Stimulated activated naive CD8-positive, alpha-beta T cell treated with anti-CD3 and anti-CD28 coated beads, Interleukin-15, Interleukin-2, amounts not matched to agents 100 U/mL and 50 U/mL, for 24 hours (primary cell): ENCODE measurements at places on chromosomes 3 and 15.
A peak's percentile ranks its signal among the peaks of the same experiment; 100 is the strongest.

- DNase-seq = no peak
These were observed 26.9 kb upstream of the ZBBX start for GRCh38 chr3:167406876-167407492.

GRCh38 chr15:76038512-76038911 lies 21.3 kb upstream of the TMEM266 start:
- DNase-seq = no peak

DNA sequence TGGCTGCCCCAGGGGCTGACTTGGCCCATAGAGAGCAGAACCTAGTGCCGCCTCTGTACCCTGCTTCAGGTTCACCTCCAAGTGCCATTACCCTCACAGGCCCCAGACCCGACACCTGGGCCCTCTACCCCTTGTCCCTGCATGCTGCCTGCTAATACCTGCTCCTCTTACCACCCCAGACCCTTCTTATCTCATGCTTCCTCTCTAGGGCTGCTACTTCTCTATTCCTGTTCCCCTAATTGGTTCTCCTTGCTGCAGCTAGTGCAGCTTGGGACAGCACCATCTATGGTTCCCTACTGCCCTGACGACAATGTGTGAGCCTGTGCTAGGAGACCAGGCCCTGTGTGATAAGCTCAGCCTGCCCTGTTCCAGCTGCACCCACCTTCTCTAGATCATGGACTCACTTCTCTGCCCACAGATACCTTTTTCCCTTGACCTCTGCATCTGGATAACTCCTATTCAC lies 15.3 kb downstream of the HDAC11 start:
- DNase-seq = no peak

DNA sequence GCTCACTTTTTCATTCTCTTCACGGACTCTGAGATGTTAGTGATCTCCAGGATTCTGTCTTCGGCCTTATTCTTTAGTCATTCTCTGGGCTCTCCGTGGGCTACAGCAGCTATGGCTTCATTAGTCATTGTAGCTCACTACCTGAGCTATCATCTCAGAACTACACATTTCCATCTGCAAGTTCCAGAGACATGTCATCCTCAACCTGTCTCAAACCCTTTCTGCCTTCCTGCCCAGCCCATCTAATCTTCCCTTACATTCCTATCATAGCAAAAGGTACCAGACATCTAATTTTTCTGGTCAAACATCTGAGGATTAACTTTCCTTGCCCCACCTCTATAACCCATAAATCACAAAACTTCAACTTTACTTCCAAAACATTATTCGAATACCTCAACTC lies 13.2 kb downstream of the TSPAN3 start:
- no peak for DNase-seq

GRCh38 chr15:67805666-67806516 lies 19.4 kb upstream of the SKOR1 start:
- no peak for DNase-seq

- no peak for DNase-seq
These were observed 19.2 kb downstream of the EID1 start for GRCh38 chr15:48896869-48897814.

GRCh38 chr15:36117296-36117787 lies 462.1 kb upstream of the CDIN1 start:
- DNase-seq = no peak

DNA sequence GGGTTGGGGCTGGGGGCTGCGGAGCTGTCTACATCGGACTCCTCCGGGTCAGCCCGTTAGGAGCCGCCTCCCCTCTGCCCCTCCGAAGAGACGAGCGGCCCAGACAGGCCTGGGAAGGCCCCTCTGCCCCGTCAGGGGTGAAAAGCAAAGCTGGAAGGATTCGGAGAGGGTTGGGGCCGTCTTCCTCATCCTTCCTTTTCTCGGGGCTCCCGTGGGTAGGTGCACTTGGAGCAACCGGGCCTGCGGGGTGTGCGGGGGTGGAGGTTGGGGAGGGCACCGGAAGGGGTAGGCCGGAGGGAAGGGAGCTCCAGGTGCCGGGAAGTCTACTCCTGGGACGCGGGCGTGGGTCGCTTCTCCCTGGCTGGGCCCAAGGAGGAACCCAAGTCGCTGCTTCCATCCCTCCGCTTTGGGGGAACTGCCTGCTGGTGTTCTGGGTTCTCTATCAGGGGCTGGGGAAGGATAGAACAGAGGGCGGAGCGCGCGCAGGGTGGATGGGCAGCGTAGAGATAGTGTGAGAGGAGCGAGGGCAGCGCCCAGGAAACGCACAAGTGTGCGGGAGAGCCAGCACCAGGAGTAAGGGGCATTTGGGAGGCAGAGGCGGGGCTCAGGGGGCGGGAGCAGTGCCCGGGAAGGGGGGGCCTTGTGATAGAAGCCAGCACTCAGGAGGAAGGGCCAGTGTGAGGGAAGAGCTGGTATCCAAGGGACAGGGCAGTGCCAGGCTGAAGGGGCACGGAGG lies 590 bp downstream of the POLR2H start:
- peak; percentile 63 for DNase-seq

- no peak for DNase-seq
These were observed 244.9 kb downstream of the FGF12 start for GRCh38 chr3:192482391-192482790.

GRCh38 chr15:63401078-63401477 lies 19.4 kb upstream of the CA12 start:
- DNase-seq = peak; percentile 34
